ENCODE measurements at places on chromosomes 11 and 22.

DNA sequence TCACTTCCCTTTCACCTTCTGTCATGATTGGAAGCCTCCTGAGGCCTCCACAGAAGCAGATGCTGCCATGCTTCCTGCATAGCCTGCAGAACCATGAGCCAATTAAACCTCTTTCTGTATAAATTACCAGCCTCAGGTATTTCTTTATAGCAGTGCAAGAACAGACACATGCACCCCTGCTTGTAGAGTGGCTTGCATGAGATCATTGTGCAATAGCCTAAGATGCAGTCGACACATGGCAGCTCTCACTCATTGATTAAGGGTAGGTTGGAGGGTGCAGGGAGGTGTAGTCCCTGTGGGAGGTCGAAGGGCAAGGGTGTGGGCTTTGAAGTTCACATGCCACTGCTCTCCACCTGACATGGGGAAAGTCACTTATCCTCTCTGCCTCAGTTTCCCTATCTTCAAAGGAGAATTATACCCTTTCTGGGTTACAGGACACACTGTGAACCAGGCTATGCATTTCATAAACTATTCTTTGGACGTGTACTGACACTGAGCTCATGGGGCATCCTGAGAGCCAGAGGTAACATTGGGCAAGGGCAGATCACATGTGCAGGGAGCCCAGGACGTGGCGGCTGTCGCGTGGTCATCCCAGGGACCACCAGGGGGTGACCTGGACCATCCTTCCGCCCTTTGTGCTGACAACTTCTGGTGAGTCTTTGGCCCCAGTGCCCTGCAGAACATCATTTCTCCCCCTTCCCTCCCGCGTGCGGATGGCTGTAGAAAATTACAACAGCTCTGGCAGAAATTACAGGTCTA, 69.2 kb upstream of the SHANK2 start:
- DNase-seq = no peak

DNA sequence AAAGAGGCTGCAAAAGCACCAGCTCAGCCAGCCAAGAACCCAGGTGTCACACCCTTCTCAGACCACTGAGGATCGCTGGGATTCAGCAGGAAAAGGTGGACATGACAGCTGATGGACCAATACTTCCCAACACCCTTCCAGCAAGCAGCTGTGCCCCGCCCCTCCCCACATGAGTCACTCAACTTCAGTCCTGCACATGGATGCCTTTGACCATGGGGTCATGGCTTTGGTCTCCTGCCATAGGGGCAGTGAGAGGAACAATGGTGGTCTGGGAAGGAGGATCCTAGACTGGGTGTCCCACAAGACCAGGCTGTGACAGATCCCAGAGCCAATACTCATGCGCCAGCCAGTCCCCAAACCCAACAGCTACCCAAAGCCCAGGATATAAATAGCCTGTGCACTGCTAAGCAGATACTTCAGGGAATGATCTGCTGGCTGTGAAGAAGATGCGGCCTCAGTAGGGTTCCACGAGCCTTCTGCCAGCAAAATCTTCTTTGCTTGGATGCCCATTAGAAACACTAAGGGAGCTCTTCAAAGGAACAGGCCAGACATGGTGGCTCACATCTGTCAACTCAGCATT, 5.5 kb upstream of the RGL4 start:
- DNase-seq = no peak

DNA sequence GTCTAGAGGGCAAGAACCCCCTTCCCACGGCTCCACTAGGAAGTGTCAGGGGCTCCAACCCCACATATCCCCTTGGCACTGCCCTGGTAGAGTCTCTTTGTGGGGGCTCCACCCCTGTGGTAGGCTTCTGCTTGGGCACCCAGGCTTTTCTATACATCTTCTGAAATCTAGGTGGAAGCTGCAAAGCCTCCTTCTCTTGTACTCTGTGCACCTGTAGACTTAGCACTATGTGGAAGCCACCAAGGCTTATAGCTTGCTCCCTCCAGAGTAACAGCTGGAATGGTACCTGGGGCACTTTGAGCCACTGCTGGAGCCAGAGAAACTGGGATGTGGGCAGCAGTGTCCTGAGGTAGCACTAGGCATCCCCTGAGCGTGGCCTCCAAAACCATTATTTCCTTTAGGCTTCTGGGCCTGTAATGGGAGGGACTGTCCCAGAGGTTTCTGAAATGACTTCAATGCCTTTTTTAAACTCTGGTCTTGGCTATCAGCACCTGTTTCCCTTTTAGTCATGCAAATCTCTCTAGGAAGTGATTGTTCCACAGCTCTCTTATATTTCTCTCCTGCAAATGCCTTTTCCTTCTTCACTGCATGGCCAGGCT, 68.4 kb downstream of the TRAF6 start:
- DNase-seq = peak; percentile 14

- DNase-seq = no peak
Observed at GRCh38 chr22:30516731-30517130, 11.2 kb upstream of the SEC14L4 start.

DNA sequence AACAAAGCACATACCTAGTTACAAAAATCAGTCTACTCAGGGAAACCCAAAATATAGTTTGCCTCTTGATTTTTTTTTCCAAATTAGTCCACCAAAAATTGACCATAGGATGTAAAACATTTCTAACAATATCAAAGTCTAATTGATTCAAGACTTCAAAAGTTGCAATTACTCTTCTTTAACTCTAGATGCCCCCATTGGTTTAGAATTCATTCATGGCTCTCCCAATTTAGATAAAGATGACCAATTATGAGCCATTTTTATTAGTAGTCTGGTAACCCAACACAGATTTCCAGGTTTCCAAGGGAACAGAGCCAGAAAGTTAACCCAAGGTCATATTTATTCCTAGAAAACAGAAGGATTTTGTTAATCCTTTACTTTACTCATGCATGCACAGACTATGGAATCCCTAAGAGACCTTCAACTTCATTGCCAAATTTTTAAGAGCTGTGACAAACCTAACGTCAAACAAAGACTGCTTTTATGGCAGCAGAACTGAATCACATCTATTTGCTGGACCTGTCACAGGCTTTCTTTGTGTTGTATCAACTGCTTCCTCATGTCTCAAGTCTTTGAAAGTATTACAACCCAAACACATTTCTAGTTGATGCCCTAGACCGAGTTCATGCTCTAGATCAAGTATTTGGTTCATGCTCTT, 55.3 kb downstream of the C22orf42 start:
- DNase-seq = no peak

DNA sequence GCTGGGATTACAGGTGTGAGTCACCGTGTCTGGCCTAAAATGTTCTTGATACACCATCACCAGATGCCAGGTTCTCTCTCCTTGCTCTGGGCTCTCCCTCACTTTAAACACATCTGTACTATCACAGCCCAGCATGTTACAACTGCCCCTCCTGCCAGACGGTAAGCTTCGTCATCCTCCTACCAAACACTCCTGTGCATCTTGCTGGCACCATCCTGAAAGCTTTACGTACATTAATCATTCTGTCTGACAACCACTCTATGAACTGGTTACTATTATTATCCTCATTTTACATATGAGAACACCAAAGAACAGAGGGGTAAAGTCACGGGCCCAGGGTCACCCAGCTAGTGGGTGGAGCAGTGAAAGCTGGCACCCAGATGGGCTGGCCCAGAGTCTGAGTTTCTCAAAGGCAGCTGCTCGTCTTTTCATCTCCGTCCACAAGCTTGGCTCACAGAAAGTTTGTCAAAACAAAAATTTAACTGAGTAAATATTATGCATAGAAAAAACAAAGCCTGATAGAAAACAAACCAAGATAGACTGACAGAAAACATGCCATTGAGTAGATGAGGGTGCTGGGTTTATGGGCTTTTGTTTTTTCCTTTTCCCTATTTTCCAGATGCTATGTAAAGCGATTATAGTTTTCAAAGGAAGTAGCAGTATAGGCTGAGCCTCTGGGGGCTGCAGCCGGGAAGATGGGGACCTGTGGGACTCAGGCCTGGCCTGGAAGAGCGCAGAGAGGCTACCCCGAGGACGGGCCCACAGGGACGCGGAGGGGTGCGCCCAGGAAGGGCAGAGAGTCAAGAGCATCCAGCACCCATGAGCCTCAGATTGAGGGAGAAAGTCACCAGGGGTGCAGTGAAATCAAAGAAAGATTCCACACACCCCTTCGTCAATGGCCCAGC, 9.5 kb downstream of the PLA2G6 start:
- no peak for DNase-seq

- no peak for DNase-seq
Observed at GRCh38 chr11:33646168-33646567, 54.5 kb downstream of the C11orf91 start.

GRCh38 chr22:42661985-42662831, 13.0 kb upstream of the CYB5R3 start:
- peak; percentile 79 for DNase-seq

DNA sequence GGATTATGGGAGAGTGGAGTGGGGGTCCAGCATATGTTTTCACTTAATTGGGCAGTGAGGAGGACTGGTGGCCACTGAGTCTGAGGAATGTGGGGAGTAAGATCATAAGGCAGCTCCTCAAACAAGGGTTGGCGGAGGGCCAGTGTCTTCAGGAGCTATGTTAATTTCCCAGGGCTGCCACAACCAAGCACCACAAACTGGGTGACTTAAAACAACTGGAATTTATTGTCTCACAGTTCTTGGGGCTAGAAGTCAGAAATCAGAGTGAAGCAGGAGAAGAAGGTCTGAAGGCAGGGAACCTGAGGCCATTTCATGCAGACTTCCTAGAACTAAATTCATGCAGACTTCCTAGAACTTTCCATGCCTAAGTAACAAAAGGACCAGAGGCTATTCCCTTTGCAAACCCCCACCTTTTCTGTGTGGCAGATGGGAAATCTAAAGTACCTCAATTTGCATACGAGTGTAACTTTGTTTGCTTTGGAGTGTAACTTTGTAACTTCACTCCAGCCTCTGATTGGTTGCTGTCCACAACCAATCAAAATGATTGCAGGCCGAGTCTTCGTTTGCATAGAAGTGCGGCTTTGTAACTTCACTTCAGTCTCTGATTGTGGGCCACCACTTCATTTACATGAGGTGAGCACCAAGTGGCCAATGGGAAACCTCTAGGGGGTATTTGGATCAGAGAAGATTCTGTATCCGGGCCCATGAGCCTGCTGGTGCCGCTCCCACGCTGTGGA, 50.5 kb upstream of the ZBED5 start:
- no peak for DNase-seq

DNA sequence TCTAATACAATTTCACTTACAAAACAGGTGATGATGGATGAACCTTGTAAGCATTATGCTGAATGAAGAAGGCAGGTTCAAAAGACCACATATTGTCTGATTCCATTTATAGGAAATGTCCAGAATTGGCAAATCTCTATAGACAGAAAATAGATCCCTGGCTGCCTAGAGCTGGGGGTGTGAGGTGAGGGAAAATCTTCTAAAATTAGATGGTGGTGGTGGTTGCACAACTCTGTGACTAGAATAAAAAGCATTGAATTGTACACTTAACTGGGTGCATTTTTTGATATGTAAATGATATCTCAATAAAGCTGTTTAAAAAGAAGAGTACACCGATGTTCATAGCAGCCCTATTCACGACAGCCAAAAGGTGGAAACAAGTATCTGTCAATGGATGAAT, 16.7 kb upstream of the CRY2 start:
- DNase-seq = no peak

GRCh38 chr11:62580959-62581715, 7.4 kb upstream of the EEF1G start:
- no peak for DNase-seq

- no peak for DNase-seq
Observed at GRCh38 chr11:113705871-113706655, at the start of gene TMPRSS5. TMPRSS5 (minus strand) TSS chr11:113706308; CDS start chr11:113706224, 84 bp downstream.

GRCh38 chr11:119788096-119788883, 59.3 kb upstream of the NECTIN1 start:
- DNase-seq = no peak

- no peak for DNase-seq
Observed at GRCh38 chr11:11973361-11973800, 35.0 kb downstream of the DKK3 start.

GRCh38 chr11:34891611-34892010, 24.6 kb downstream of the APIP start:
- DNase-seq = no peak

- DNase-seq = peak; percentile 54
Observed at GRCh38 chr22:36860821-36861659, at the start of gene NCF4. NCF4 (plus strand) TSS chr22:36861006; CDS start chr22:36861172, 166 bp downstream.

GRCh38 chr11:132402071-132402684, 1031.8 kb downstream of the NTM start:
- DNase-seq = peak; percentile 1

DNA sequence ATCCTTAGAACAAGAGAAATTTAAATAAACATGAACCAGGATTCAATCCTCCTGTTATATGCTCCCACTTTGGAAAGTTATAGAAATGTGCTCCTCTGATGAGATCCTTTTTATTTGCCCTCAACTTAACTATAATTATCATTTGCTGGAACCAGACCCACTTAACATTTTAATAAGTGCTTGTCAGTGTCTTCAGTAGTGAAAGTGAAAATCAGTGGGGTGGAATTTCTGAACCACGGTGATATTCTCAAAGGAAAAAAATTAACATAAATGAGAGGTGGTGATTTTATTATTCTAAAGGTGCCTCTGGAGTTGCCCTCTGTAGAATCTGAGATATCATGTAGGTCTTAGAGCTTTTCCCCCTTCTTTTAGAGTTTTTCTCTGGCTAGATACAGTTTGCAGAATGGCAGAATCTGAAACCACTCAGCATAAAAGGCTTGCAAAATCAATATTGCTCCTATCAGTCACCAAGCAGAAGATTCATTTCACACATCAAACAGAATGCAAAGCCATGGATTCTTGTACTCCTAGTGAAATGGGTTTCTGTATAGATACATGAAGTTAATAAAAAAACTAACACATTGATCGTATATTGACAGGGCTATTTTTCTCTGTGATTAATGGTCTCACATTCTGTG, 213.2 kb downstream of the LUZP2 start:
- no peak for DNase-seq

GRCh38 chr22:38874529-38875222, 2.7 kb upstream of the CBX6 start:
- no peak for DNase-seq

- DNase-seq = no peak
Observed at GRCh38 chr11:4418403-4418802, 24.9 kb upstream of the TRIM21 start.

- no peak for DNase-seq
Observed at GRCh38 chr11:76763573-76764346, 19.4 kb upstream of the TSKU start.

- no peak for DNase-seq
Observed at GRCh38 chr11:14359501-14360031, 583 bp upstream of the RRAS2 start.

- DNase-seq = no peak
Observed at GRCh38 chr11:117045956-117046355, 52.3 kb downstream of the SIK3 start.
